ENCODE measurements at places on chromosomes 6 and 20.

- no peak for DNase-seq
Observed at GRCh38 chr6:42493914-42494539, 42.3 kb upstream of the TRERF1 start.

DNA sequence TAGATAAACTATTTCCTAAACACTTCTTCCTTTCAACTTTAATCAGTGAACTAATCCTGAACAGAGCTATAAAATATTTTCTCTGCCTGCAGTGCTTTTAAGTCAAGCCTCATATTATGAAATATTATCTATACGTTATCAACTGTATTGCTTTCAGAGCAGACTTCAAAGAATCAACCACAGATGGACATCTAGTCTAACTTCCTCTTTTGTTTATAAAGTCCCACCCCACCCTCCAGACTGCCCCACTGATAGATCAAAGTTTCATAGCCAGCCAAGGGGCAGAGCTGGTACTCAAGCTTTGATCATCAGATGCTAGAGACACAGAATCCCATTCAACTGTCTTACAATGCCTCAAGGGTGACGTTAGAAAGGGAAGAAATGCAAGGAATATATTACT, 308.3 kb downstream of the LAMA2 start:
- no peak for DNase-seq

DNA sequence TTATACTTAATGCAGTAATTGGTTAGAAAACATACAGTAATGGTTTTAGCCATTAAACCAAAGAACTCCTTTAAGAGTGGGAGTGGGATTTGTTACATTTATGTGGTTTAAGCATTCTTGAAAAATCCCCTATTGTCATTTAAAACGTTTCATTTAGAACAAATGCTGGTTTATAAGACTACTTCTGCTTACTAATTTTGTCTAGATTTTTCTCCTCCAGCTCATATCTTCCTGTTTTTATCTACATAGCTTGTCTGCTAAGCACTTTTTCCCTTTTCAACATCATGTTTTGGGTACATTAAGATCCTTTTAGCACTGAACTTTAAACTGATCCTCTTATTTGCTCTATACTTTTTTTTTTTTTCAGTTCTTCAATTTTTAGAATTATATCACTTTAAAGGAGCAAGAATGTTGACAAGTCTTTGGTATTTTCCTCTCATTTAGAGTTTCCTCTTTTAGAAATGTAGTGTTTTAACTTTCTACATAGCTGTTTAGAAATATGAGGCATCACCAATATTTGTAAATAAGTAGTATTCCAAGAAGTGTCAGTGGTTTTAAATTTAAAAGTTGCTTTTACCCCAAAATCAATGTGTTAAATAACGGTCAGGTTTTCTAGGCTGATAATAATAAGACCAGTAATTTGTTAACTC, 80.9 kb downstream of the SESN1 start:
- no peak for DNase-seq

- no peak for DNase-seq
Observed at GRCh38 chr6:151004383-151005024, 139.0 kb downstream of the MTHFD1L start.

DNA sequence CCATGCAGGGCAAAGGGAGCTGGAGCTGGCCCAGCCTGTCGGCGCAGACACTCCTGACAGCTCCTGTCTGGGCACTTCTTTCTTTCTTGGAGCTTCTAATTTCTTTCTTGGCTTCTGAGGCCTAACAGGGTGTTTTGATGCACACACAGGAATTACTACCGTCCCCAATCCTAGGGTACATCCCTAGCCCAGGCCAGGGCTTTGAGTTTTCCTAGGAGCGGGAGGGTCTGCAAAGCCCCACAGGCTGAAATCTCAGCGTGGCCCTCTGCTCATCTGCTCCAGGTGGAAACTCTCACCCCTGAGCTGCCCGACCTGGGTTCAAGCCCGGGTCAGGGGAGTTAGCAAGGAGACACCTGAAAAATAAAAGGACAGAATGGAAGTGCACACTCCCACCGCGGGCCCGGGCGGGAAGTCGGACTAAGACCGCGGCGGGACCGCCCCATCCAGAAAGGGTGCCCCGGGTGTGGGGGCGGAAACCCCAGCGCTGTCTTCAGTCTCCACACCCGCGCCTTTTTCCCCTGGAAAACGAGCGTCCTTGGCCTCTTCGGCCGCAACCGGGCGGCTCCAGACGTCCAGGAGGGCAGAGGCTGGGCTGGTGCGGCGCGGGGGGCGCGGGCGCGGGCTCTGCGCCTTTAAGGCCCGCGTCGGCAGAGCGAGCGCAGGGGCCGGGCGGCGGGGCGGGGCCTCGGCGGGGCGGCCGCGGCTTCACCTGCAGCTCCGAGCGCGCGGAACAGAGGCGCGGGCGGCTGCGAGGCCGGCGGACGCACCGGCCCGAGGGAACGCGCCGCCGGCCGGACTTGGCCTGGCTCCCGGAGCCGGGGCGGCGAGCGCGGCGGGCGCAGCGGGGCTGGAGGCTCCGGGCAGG, at the start of gene CDH4:
CDH4 (plus strand) TSS at position 733 of the 865 bp plus-strand sequence.
- no peak for DNase-seq

- no peak for DNase-seq
Observed at GRCh38 chr6:44804546-44805159, 417.1 kb downstream of the CDC5L start.

GRCh38 chr6:126075335-126076071, 89.2 kb downstream of the TRMT11 start:
- DNase-seq = no peak

DNA sequence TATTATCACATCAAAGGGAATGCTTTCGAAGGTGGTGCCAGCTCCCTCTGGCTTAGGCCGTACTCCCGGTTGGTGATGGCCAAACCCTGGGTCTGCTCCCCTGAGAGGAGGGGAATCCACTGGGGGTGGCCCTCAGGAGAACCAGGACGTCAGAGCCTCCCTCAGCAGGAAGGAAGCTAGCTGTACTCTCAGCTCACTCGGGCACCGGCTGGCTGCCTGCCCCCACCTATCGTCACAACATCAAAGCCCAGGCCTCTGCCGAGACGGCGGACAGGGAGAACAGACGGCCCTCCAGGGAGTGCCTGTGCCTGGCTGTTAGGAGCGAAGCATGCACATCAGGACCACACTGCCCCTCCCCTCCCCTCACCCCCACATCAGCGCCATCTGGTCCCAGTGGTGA, 9.2 kb upstream of the PGC start:
- DNase-seq = no peak

DNA sequence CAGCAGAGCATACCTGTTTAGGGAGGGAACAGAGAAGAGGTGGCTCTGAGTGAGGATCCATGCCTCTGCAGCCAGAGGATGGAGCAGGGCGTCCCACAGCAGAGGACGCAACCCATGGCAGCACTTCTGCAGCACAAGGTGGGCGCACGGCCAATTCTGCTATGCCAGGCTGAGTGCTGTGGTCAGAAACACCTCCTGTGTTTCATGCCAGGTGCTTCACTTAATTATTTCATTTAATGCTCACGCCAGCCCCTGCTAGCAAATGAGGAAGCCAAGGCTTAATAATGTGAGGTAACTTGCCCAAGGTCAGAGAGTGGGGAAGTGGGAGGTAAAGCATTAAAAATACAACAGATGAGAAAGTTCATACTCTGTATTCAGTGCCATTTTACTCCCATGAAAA, 68.5 kb upstream of the PTGIS start:
- DNase-seq = no peak

DNA sequence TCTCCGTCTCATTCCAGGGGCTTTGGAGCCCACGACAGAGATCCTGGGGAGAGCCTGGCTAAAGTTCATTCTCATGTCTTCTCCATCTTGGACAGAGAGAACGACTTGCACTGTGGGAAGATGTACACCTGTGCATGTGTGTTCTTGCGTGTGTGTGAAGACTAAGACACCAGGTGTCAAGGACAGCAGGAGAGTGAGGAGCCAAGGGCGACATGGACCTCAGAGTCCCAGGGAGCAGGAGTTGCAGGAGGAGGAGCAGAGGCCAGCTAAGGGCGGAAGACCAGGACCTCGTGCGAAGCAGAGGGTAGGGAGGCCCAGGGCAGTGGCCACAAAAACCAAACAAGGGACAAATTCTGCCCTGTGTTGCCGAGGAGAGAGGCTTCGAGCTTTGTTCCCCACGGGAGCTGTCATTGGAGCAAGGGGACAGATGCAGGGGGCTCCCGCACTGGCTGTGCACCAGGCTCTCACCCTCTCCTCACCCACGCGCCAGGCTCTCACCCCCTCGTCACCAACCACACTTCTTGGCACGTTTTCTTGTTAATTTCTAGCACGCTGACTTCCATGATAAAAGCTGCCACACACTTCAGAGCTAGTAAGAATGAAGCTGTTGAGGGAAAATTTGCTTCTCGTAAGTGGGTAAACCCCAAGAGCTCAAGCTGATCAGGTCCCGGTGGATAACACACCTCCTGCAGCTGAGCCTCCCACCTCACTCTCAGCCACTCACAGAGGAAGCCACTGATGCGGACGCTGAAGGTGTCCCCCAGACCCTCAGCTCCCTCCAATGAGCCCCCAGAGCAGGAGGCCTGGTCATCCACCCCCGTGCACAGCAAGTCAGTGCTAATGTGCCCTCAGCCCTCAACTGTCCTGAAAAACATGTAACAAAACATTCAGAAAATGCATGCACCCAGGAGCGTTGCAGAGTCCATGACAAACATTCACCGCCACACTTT, 62.6 kb downstream of the DLL1 start:
- no peak for DNase-seq

DNA sequence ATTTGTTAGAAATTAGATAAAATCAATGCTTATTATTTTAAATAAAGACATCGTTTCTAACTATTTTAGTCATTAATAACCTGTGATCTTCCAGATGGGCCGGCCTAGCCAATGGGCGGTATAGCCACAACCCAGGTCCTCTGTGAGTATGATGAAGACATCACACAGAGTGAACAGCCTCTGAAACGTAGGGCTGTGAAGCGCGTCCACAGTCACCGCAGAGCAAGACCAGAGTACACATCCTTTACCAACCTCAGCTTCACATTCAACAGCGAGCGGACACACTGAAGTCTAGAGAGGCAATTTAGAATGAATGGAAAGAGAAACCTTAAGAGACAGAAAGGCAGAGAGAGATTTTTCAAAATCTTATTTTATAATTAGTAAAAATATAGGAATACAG, 125.0 kb upstream of the RPS6KA2 start:
- DNase-seq = peak; percentile 70

DNA sequence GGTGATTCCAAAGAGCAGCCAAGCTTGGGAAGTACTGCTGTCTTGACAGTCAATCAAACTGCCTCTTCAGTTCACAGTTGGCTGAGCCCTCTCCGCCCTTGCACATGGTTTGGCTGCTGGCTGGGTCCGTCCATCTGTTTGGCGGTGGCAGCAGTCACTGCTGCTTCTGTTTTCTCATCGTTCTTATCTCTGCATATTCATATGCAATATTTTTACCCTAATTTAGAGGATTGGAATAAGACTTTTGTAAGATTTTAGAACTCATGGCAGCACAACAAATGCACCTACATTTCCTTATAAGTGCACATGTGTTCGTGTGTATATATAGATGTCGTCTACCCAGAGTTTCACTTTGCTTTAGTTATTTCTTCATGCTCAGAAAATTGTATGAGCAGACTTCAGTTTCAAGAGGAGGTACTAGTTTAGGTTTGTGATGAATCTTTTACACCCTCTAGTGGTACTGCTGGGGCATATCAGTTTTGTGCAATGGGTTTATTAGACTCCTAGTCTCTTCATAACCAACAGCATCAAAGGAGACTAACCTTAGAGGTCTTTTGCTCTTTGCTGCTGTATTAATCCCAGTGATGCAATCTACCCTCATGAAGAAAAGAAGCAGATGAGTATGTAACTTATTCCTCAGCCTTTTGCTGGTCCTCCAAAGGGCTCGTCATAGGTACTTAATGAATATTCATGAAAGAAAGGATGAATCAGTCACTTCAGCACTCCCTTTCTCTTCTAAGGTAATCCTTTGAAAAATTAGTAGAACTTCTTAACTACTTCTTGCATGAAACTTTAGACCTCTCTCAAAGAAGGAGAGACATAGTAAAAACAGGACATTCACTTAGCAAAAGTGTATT, 44.3 kb downstream of the KHDC1L start:
- no peak for DNase-seq

DNA sequence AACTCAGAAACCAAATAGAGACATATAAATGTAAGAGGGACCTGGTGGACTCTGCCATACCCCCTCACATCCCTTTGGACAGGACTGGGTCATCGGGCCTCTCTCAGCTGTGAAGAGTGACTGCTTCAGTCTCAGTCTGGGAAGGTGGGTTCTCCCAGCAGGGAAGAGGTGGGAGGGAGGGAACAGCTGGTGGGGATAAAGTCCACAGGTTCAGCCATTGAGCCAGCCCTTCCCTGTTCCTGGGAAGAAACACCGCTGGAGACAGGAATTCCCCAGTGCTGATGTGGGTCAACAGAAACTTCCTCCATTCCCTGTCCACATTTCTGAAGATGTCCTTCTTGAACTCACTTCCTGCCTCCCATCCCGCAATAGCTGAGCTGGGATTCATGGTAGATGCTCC, 209.2 kb upstream of the PMEPA1 start:
- no peak for DNase-seq

All from Peyer's patch (tissue), 4 donors.